ENCODE measurements at places on chromosomes 6 and 20. TPM values are rescaled to one million over a fixed set of nuclear protein-coding genes. Genes with fewer than 3 reads are reported as not detected.

GRCh38 chr6:168537540-168537884, 96.5 kb downstream of the SMOC2 start:
- no peak for DNase-seq

DNA sequence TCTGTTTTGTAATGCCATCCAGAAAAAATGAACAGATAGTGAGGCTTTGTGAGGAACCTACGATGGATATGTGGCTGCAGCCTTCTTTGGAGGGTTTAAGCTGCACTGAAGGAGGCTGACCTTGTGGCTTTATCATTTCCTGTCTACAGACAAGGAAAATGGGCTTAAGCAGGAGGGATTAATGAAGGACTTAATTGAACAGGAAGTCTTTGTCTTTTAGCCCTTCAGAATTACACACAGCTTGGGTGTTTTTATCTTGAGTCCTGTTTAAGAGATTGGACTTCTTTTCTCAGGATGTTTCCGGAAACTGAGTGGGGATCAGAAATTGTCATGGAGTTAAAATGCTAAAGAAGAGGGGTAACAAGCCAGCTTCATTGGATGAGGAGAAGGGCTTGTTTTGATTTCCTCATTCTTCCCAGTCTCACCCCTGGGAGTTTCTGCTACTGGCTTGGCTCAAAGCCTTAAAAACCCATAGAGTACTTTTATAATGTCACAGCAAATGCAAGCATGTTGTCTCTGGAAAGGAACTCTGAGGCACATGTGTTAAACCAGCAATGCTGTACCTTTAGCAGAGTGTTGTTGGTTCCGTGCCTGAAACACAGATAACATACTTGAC, 193.6 kb downstream of the JARID2 start:
- no peak for DNase-seq

- DNase-seq: no peak
Measured at GRCh38 chr6:53493635-53494025, 51.3 kb downstream of the GCLC start.

- DNase-seq: no peak
Measured at GRCh38 chr20:50133474-50134217, 19.9 kb downstream of the PEDS1 start.

- DNase-seq: no peak
Measured at GRCh38 chr6:96721227-96721626, 116.0 kb downstream of the GPR63 start.

- no peak for DNase-seq
Measured at GRCh38 chr6:73285674-73286283, 22.8 kb upstream of the KHDC1 start.

Gene NRM
- 2.3 TPM for total RNA-seq

GRCh38 chr20:10423735-10424134, 10.3 kb downstream of the MKKS start:
- DNase-seq: no peak

GRCh38 chr6:37115236-37115895, 54.6 kb upstream of the PIM1 start:
- DNase-seq: no peak

Gene ABHD16B
- total RNA-seq: not detected

Gene SLC16A10
- 11.0 TPM for total RNA-seq

DNA sequence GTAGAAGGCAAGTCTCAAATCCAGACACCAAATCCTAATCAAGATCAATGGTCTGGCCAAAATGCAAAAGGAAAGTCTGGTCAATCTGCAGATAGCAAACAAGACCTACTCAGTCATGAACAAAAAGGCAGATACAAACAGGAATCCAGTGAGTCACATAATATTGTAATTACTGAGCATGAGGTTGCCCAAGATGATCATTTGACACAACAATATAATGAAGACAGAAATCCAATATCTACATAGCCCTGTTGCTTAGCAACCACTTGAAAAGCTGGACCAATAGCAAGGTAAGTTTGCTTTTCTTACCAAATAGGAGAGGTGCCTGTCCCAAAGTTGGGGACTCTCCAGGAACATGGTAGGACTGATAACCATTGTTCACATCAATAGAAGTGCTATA, 2.0 kb downstream of the SEMG2 start:
- no peak for DNase-seq

- no peak for DNase-seq
Measured at GRCh38 chr20:15673206-15673605, 900.0 kb downstream of the KIF16B start.

DNA sequence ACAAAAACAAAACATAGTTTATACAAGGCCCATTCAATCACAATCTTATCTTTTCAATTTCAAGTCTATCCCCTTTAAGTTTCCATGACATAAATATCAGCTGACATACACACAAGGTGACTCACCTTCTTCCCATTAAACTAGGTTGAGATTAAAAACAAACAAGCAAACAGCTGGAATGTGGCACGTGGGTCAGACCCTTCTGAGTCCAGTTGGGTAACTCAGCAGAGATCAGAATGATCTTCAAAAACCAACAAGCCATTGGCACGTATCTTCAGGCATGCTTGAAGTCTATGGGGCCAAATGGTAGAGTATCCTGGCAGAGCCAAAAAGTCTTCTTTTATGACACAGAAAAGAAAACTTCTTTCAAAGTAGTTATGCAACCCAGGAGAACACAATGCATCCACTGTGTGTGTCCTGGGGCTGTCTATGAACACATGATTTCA, 603.5 kb upstream of the CITED2 start:
- no peak for DNase-seq

- DNase-seq: no peak
Measured at GRCh38 chr20:61909028-61909427, 156.7 kb downstream of the TAF4 start.

Gene CST3
- total RNA-seq: 364 TPM

GRCh38 chr6:24910961-24911725, 24.6 kb downstream of the RIPOR2 start:
- peak; percentile 45 for DNase-seq

- no peak for DNase-seq
Measured at GRCh38 chr6:37714836-37715420, 17.2 kb upstream of the MDGA1 start.

Gene STX11
- total RNA-seq: 4.5 TPM

- no peak for DNase-seq
Measured at GRCh38 chr6:127279815-127280214, 13.2 kb downstream of the RNF146 start.

- DNase-seq: no peak
Measured at GRCh38 chr6:169950558-169950957, 199.1 kb downstream of the ERMARD start.

GRCh38 chr6:111972745-111973117, 81.2 kb upstream of the CCN6 start:
- no peak for DNase-seq

Gene PRDM13
- not detected for total RNA-seq

DNA sequence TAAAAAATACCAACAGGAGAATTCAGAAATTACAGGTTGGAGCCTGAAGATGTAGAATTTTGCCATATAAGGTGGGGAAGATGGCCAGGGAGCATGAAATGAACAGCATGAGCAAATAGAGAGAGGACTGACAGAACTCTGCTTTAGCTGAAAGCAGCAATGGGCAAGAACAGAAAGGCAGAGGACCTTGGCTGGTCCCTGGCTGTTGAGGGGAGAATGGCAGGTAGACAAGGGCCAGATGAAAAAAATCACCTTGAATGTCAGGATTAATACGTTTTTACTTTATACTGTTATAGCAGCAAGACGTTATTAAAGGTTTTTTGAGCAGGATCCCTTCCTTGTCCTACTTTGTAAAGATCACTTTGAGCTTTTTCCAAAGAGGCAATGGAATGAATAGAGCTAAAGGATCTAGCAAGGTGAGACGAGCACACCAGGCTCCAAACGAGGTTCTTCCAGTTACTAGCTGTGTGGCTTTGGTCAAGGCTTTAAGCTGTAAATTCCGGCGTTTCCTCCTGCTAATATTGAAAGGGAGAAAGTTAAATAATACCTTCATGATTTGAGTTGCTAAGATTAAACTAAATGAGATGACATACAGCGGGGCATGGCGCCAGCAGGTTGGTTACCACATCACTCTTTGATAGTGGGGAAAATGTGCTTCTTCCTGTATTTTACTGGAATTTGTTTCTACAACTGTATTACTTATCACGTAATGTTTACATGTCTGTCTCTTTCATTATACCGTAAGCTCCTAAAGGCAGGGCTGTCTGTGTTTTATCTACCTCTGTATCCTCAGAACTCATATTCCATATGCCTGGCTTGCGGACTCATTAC, 776 bp downstream of the PPIL1 start:
- no peak for DNase-seq

Gene CPNE1
- total RNA-seq: 48.5 TPM

Gene PHF1
- 13.5 TPM for total RNA-seq

DNA sequence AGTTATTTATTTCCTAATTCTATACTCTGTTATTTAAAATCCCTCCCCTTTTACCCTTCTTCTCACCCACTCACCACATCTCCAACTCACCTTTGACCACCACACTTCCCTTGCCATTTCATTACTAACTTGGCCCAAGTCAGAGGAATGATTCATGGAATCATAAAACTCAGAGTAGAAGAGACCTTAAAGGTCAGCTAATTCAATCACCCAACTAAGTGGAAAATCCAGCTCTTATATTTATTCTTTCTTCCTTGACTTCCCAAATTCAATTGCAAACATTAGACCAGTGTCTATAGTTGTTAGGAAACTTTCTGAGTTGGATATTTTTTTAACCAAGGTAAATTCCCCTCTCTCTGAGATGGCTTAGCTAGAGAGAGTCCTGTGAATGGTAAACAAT, 26.5 kb upstream of the HEY2 start:
- no peak for DNase-seq

GRCh38 chr20:30922129-30922528, 335.3 kb upstream of the DEFB115 start:
- no peak for DNase-seq

Gene C6orf141
- 0.14 TPM for total RNA-seq

DNA sequence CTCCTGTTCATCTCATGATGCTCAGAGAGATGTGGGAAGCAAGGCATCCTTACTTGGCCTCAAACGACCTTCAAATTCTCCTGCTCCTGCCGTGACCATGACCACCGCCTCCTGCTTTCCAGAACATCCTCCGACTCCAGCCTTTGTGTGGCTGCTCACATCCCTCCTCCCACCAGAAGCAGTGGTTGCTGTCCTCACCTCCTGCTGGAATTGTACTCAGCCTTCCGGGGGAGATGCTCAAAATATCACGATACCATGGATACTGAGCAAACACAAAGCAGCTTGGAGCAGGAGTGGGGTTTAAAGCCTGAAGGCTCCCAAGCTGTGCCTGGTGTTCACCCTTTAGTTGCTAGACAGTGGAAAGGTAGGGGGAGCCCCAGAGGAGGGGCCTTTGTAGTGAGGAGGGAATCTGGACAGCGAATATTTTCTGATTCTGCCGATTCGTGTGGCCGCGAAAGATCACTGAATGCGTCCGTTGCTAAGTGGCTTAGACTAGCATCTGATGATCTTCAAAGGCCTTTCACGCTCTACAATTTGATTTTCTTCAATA, 9.3 kb upstream of the DUSP22 start:
- no peak for DNase-seq

Gene ARFGEF3
- 0.33 TPM for total RNA-seq

- DNase-seq: no peak
Measured at GRCh38 chr6:146090474-146090873, 61.6 kb downstream of the GRM1 start.

DNA sequence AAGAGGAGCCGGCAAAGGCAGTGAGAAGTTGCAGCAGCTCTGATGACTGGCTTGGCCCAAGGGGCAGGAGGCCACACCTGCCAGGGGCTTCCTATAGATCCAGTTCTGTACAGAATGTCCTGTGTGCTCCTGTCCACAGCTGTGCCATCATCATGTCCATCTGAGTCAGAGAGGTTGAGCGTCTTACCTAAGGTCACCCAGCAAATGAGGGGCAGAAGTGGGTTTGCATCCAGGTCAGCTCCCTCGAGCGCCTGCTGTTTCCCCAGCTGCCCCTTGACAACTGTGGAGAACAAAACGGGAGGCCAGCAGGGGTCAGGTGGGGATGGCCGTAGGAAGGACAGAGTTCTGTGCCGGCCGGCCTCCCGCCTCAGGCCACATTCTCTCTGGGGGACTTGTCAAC, 47.6 kb downstream of the DLGAP4 start:
- no peak for DNase-seq

DNA sequence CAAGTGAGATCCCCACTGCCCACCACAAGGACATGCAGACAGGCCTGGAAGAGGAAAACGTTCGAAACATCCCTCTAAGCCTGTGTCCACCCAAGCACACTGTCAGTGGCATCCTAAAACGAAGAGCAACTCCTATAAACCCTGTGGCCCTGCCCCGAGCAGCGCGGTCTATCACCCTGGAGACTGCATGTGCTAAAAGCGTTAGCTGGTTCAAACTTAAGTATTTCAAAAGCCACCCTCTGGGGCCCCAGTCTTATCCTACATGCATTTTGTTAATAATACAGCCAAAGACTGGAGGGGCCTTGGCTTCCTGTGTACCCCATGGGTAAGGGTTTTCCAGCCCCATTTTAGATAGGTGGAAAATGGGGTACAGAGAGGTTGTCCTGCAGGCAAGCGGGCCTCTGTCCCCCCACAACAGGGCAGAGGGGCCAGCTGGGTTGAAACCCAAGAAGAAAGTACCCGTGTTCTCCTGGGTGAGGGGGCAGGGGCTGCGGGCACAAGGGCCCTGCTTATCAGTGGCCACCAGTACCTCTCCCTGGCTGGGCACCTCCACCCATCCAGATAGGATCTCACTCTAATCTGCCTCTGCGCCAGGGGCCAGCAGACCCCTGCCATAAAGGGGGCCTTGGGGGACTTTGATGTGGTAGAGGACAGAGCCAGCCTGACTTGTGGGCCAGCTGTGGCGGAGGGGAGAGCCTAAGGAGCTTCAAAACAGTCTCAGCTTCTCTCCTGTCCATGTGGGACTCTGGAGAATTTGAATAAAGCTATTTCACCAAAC, 28.3 kb downstream of the PREX1 start:
- DNase-seq: no peak

GRCh38 chr20:4870906-4871305, 130.4 kb downstream of the SLC23A2 start:
- no peak for DNase-seq

GRCh38 chr6:134875367-134875766, 74.5 kb downstream of the ALDH8A1 start:
- DNase-seq: no peak

- DNase-seq: no peak
Measured at GRCh38 chr20:32672982-32673851, 524 bp downstream of the C20orf203 start.

DNA sequence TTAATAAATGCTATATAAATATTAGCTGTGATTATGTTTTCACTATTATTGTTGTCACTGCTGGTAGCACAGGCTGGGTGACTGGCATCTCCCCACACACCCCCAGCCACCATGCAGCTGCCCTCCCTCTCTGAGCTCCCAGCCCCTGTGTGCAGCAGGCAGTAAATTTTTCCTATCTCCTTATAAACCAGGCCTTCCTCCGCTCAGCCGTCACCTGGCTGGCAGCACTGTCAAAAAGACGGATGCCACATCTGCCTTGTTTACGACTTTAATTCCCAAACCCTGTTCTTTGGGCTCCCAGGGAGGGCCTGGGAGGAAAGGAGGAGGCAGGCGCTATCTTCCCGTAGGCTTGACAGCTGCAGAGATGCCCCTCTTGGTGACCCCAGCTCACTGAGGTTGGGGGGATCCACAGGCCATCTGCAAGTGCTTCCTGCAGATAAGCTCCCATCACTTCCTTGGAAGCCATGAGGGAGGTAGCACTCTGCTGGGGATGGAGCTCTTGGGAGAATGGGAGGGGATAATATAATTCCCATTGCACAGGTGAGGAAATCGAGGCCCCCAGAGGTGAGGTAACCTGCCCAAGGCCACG, 94.5 kb downstream of the GRM4 start:
- DNase-seq: no peak

Measured in liver (tissue), 10 donors.